Hematopoietic multipotent progenitor cell treated with erythropoietin and hydrocortisone succinate and interleukin-3 and kit ligand, for 8 days (in vitro differentiated cells): ENCODE measurements at places on chromosomes 11 and 22.

DNA sequence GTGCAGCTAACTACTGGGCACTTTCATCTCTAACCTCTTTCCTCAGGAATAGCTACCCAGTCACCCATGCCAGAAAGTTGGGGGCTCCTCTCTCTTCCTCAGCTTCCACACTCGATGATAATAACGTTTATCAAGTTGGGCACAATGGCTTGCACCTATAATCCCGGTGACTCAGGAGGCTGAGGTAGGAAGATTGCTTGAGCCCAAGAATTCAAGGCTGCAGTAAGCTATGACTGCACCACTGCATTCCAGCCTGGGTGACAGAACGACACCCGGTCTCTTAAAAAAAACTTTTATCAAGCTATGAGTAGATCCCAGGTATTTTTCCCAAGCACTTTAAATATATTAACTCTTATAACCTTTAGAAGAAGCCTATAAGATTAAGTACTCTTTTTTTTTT lies 2.0 kb downstream of the SF3A1 start:
- DNase-seq: no peak

DNA sequence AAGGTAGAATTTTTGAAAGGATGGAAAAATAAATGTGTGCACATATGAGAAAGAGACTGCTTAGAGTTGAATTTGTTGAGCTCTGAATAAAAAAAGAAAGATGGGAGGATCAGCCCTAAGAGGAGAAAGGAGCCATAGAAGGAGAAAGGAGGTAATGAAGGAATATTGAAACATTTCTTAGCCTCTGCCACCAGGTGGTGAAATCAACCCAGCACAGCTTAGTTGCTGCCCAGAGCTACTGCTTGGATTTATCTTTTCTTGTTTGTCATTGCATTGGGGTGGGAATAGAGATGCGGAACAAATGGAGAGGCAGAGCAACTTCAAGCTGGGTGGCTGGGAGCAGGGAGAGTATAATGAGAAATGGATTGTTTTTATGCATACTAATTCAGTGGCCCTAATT lies 80.4 kb downstream of the SERGEF start:
- no peak for DNase-seq

GRCh38 chr22:47275605-47276449 lies 513.4 kb downstream of the TBC1D22A start:
- DNase-seq: no peak

- no peak for DNase-seq
Observed at GRCh38 chr11:120520091-120520822, 8.7 kb downstream of the GRIK4 start.

- no peak for DNase-seq
Observed at GRCh38 chr11:65781962-65782815, 1.4 kb upstream of the AP5B1 start.

GRCh38 chr22:25823276-25823675 lies 81.3 kb downstream of the MYO18B start:
- no peak for DNase-seq
